Gastroesophageal sphincter (tissue), 4 donors: ENCODE measurements at places on chromosomes 2 and 18.

GRCh38 chr2:97932975-97933662 lies 62.6 kb downstream of the TMEM131 start:
- ATAC-seq, result no peak

GRCh38 chr2:232137356-232138147 lies 176.0 kb downstream of the DIS3L2 start:
- ATAC-seq, result no peak

DNA sequence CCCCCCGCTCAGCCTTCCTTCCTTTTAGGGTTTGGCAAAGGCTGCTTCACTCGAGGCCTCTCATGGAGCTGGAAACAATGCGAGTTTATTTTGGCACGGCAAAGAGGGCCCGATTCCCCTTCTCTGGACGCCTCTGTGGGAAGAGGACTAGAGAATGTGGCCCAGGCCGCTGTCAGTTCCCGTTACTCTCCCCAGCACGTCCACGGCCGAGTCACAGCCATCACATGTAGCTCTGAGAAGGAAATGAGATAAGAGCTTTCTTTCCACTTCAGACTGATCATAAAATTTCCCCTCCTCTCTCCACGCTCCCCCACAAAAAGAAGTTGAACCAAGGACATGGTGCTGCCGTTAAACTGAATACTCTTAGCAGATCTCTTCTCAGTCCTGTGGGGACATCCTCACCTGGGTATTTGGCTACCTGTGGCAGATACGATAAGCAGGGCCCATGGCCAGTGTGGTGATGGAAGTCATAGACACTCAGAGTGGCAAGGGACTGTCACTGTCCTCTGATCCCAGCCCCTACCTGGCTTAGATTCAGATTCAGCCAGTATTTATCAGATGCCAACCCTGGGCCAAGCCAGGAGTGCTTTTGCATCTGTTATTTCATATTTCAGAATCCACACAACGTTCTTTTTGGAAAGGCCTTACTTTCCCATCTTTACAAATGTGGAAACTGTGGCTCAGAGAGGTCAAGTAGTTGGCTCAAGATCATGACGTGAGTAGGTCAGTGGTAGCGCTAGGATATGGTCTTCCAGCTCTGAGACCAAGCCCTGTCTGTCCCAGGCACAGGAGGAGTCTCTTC lies 101.2 kb downstream of the MCFD2 start:
- peak; percentile 27 for ATAC-seq

DNA sequence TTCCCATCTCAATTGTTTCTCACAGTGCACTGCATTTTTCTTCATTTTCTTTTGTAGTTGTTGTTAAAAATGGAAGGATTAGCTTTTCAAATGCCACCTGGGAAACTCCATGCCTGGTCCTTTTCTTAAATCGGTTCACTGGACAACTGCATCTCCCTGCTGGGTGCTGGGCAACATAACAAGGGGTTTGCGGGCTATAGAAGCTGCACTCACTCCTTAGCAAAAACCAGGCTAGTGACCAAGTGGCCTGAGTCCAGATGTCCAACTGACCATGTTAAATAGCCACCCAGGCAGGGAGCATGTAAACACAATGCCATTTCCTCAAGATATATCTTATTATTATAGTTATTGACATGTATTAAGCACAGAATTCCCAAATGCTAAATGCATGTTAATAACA lies 264.9 kb downstream of the ICOS start:
- no peak for ATAC-seq

GRCh38 chr18:22309191-22309590 lies 108.5 kb downstream of the CTAGE1 start:
- no peak for ATAC-seq

DNA sequence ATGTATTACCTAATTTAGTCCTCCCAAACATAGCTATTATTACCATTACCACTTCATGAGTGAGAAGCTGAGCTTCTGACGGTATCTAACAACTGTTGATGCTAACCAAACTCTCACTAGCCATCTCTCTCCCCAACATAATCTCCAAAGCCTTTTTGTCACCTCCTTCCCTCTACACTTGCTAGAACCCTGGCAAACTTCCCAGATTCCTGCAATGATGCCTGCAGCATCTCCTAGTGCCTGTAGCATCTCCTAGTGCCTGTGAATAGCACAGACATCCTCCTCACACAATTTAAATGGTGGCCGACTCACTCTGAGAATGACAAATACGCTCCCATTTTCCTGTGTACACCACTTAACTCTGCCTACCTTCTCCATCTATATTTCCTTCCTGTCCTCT lies 126.7 kb downstream of the STK39 start:
- ATAC-seq, result no peak
